ENCODE measurements at places on chromosomes 6 and 20. TPM values are rescaled to one million over a fixed set of nuclear protein-coding genes. Genes with fewer than 3 reads are reported as not detected.

DNA sequence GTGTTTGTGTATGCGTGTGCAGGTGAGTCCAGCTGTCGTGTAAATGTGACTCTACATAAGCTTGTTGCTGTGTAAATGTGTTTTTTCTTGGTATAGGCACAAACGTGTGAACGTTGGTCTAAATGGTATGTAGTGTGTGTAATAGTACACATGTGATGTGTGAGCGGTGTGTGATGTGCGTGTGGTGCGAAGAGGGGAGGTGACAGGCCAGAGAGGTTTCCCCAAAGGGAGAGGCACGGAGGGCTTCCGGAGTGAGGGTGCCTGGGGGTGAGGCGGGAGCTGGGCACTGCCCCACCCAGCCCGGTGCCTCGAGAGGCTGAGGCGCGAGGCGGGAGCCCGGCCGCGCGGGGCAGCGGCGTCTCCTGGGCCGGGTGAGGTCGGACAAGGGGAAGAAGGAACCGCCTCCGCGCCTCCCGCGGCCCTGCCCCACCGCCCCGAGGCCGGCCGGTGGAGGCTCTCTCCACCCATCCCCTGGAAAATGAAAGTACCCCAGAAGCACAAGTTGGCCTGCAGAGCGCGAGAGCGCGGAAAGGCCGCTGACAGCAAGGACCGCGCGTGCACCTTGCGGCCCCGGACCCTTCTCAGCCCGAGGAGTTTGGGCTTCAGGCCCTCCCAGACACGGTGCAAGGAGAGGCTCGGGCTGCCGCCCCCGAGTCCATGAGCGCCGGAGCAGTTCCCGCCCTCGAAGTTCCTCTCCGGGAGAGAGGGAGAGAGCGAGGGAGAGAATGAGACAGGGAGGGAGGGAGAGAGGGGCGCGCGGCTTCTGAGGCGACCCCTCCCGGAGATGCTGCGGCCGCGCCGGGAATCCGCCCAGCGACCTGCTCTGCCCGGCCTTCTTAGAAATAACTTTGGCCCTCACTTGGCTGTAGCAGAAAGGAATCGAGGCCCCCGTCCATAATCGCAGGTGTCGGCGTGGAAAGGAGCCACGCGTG, 43.2 kb upstream of the OSTM1 start:
- peak; percentile 72 for DNase-seq

- peak; percentile 67 for DNase-seq
Observed at GRCh38 chr6:136037876-136038460, 186.5 kb downstream of the PDE7B start.

DNA sequence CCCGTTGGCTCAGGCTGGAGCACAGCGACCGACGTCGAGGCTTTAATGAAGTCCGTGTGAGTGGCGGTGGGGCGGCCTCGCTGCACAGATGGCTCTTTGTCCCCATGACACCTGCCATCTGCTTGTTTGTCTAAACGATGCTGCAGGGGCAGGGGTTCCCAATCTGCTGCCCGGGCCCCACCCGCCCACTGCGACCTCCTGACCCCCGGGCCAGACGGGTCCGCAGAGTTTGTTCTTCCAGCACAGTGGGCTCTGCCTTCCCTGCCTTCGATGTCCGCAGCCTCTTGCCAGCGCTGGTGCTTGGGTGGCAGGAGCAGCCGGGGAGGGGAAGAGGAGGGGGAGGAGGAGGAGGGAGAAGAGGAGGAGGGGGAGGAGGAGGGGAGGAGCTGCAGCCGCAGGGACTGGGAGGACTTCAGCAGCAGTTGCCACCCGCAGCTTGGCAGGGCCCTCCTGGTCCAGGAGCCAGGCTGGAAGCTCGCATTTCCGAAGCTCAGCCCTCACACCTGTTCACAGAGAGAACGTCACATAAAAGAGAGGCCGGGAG, 210.0 kb downstream of the DLL1 start:
- no peak for DNase-seq

- no peak for DNase-seq
Observed at GRCh38 chr20:12925863-12926793, 82.6 kb upstream of the SPTLC3 start.

DNA sequence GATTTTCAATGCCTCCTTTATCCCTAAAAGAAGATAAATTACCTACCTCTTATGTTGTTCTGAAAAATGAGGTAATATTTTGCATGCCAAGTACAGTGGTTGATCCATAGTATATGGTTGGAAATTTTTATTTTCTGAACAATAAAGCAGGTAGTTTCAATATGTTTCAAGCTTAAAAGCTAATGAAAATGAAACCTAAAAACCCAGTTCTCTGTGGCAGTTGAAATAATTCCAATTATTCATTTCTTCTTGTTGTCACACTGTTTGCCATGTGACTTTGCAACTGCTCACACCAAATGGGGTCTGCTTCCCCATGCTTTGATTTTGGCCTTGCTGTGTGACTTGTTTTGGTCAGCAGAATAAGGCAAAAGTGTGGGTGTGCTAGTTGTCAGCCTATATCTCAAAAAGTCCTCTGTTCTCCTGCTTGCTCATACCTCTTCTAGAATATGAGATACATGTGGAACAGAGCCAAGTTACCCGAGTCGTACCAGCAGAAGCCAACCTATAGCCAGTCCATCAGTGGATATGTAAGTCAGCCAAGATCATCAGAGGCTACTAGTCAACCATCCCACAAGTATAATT, 197.2 kb upstream of the THEMIS start:
- no peak for DNase-seq

DNA sequence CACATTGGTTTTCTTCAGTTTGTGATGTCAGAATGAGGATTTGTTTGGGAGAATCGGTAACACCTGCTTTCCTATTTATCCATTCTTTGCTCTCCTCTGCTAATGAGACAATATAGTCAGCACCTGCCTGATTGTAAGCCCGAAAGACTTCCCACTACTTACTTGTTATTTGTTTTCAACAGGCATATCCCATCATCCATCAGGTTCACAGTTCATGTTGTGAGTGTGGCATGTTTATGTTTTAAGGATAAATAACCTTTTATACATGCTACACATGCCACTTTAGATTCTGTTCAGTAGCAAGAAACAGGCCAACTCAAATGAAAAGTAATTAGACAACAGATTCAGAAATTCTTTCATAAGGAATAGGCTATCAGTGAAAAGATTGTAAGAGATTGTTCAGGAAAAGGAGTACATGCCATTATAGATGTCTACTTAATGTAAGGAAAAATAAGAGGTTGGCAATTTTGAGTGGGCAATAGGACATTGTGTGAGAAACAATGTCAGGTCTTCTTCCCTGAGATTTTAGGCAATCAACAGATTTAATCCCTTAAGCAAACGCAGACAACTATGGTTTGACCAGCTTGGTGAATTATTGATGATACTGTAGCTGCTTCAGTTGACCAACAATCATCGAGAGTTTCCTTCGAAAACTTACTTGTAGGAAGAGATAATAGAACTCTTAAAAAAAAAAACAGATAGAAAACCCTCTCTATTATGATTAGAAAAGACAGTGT, 7.9 kb upstream of the GPRC6A start:
- no peak for DNase-seq

DNA sequence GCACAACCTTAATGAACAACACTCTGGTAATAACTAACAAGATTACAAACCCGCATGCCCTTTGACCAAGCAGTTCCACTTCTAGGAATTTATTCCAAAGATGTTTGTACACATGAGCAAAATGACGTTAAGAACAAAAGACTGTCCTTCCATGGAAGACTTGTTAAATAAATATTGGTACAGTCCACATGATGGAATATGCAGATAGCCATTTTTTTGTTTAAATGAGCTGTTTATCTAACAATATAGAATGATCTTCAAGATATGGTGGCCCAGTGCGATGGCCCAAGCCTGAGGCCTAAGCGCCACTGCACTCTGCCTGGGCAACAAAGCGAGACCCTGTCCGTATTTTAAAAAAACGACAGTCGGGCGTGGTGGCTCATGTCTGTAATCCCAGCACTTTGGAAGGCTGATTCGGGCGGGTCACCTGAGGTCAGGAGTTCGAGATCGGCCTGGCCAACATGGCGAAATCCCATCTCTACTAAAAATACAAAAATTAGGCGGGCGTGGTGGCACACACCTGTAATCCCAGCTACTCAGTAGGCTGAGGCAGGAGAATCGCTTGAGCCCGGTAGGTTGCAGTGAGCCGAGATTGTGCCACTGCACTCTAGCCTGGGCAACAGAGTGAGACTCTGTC, 7.4 kb upstream of the AHCY start:
- no peak for DNase-seq

- no peak for DNase-seq
Observed at GRCh38 chr6:73542891-73543290, 22.1 kb upstream of the EEF1A1 start.

GRCh38 chr6:150899231-150899630, 33.7 kb downstream of the MTHFD1L start:
- DNase-seq = no peak

DNA sequence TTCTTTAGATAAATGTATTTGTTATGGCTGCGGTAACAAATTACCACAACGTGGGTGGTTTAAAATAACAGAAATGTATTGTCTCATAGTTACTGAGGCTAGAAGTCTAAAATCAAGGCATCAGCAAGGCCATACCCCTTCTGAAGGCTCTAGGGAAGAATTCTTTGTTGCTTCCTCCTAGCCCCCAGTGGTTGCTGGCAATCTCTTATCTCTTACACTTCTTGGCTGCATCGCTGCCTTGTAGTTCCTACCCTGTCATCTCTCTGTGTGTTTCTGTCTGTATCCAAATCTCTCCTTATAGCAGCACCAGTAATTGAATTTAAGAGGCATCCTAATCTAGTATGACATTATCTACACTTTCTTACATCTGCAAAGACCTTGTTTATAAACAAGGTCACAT, 534.7 kb downstream of the PHF3 start:
- DNase-seq = no peak

DNA sequence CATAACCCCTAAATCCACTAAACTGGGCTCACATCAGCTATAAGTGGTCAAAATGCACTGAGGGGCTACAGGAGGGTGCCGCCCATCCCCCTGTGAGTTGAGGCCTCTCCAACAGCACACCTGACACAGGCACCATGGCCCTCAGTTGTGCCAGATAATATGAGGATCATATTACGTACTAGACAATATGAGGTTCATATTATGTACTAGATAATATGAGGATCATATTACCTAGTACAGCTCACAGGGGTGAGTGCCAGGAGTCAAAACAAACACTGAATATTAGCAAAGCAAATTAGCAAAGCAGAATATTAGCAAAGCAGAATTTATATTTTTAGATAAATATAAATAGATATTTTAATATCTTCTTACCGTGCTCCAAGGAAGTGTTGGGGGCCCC, 35.3 kb downstream of the CD24 start:
- DNase-seq = no peak

CHD6 gene
- 51.9 TPM for total RNA-seq

ANKRD6 gene
- total RNA-seq = 19.8 TPM

ASIP gene
- total RNA-seq = 0.67 TPM

BHLHE23 gene
- not detected for total RNA-seq

CDYL gene
- 33.5 TPM for total RNA-seq

PTCRA gene
- not detected for total RNA-seq

MMP24 gene
- total RNA-seq = 0.47 TPM

Data from right cardiac atrium (tissue), 5 donors.